ENCODE measurements at places on chromosomes 6 and 20. TPM values are rescaled to one million over a fixed set of nuclear protein-coding genes. Genes with fewer than 3 reads are reported as not detected.
A peak's percentile ranks its signal among the peaks of the same experiment; 100 is the strongest.

DNA sequence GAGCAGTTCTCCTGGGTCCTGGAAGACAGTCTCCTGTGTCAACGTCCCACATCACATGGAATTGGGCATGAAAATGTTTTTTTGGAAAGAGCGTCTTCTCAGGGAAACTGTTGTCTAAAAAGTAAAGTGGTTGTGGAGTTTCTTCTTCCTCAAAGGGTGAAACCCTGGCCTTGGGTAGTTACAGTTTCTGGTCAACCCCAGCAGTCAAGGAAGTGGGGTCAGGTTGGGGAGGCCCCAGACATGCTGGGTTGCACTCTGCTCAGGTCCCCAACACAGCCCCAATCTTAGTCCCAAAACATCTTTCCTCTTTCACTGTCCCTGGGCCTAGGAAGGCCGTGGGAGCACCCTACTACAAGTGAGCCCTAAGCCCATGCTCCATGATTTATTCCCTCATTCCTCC, 996 bp upstream of the NFKBIE start:
- peaks cover 6% of the 10 kb centered on the region for H3K27me3 ChIP-seq
- DNase-seq = no peak
- H3K4me1 ChIP-seq = peaks cover 17% of the 10 kb centered on the region
- no peak overlapping the region for H3K27ac ChIP-seq
- no peak overlapping the region for H3K4me3 ChIP-seq
- no peaks in the 10 kb centered on the region for H3K36me3 ChIP-seq

- no peak for DNase-seq
- no peaks in the 10 kb centered on the region for H3K27me3 ChIP-seq
- no peaks in the 10 kb centered on the region for H3K36me3 ChIP-seq
- H3K27ac ChIP-seq = no peak overlapping the region
- no peaks in the 10 kb centered on the region for H3K4me1 ChIP-seq
- H3K4me3 ChIP-seq = no peak overlapping the region
Measured at GRCh38 chr6:79874531-79875134, 72.7 kb downstream of the ELOVL4 start.

GRCh38 chr20:19976595-19977372, 40.4 kb upstream of the NAA20 start:
- H3K27ac ChIP-seq = peak overlapping the region; percentile 90
- peaks cover 56% of the 10 kb centered on the region for H3K4me1 ChIP-seq
- no peaks in the 10 kb centered on the region for H3K36me3 ChIP-seq
- no peaks in the 10 kb centered on the region for H3K27me3 ChIP-seq
- peak overlapping the region; percentile 69 for H3K4me3 ChIP-seq

DNA sequence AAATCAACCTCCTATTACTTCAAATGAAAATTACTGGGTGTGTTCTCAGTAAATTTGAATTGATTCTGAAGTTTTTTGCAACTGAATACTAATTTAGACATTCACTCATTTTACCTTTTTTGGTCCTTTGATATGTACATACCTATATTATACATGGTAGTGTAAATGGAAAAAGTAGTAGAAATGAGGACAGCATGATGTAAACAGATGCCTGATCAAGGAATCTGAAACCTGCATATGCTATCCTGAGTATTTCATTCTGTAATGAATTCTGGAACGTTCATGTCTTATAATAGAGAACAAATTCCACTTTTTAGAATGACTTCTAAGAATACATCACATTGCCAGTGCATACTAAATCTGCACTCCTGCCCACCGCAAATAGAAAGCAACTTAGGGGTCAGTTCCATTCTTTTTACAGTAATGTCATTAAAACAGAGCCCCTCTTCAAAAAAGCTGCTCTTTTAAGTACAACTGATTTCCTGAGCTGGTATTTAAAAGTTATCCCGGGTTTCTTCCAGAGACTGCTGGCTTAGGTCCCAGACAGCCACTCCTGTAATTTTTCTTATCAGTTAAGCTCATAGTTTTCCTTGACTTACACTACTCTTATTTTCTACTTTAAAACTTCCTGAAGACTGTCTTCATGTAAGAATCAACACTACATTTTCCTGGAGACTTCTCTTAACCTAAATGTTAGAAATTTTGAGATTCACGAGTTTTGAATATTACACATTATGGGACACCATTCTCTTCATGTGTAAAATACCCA, 48.4 kb downstream of the MAP3K7 start:
- H3K4me1 ChIP-seq = no peaks in the 10 kb centered on the region
- H3K27me3 ChIP-seq = no peaks in the 10 kb centered on the region
- no peak for DNase-seq
- no peak overlapping the region for H3K4me3 ChIP-seq
- H3K27ac ChIP-seq = no peak overlapping the region

- no peak overlapping the region for H3K27ac ChIP-seq
- no peaks in the 10 kb centered on the region for H3K36me3 ChIP-seq
- no peak for DNase-seq
- no peak overlapping the region for H3K4me3 ChIP-seq
- H3K4me1 ChIP-seq = peaks cover 7% of the 10 kb centered on the region
Measured at GRCh38 chr6:107110200-107110599, 5.1 kb downstream of the BEND3 start.

DNA sequence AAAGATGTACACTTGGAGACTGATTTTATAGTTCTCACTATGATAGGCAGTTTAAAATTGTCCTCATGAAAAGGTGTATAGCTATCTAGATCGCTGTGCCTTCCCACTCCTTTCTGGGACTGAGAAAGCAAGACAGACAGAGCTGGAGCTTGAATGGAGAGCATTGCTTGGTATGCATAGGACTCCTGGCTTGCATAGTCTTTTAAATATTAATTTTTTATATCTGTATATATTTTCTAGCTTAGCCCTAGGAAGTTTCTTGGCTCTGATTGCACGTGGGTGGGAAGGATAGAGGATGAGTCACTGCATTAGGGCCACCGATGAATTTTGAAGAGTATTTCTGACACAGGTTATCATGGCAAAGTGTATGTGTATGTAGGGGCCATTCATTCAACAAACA, 150.0 kb upstream of the SPACA1 start:
- no peaks in the 10 kb centered on the region for H3K27me3 ChIP-seq
- H3K4me3 ChIP-seq = no peak overlapping the region
- DNase-seq = no peak
- H3K27ac ChIP-seq = no peak overlapping the region
- no peaks in the 10 kb centered on the region for H3K36me3 ChIP-seq

DNA sequence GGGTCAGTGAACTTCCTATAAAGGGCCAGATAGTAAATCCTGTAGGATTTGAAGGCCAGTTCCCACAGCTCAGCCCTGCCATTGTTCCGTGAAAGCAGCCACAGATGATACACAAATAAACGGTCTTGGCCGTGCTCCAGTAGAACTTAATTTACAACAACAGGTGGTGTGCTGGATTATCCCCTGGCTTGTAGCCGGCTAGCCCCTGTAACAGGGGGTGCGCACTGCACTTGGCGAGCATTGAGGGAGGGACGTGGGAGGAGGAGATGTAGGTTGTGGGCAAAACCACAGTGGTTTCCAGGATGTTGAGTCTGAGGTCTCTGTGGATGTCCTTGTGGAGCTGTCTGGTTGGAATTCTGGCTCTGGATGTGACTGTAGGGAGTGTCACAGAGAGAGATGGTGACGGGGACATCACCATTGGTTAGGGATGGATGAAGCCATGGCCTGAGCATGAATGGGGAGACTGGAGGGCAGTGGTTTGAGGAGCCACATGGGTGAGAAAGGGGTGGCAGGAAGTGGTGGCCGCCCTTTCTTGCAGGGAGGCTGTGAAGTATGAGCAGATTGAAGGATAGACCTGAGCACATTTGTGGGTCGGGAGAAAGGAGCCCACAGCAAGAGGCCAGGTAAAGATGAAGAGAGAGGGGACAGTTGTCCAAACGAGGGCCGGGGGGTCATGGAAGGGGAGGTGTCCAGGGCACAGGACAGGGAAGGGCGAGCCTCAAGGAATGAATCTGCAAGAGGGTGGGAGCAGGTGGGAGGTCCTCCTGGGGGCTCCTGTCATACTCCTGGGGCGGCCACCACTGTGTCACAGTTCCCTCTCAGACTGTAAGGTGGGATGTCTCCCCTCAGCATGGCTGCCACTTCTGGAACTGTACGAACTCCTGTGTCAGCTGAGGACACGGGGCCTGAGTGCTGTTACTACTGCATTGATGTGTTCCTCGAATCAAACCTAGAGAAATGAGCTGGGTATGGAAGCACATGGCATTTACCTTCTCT, 53.6 kb downstream of the CDH26 start:
- no peaks in the 10 kb centered on the region for H3K36me3 ChIP-seq
- H3K27ac ChIP-seq = no peak overlapping the region
- no peaks in the 10 kb centered on the region for H3K4me1 ChIP-seq
- no peak for DNase-seq
- H3K4me3 ChIP-seq = no peak overlapping the region

DNA sequence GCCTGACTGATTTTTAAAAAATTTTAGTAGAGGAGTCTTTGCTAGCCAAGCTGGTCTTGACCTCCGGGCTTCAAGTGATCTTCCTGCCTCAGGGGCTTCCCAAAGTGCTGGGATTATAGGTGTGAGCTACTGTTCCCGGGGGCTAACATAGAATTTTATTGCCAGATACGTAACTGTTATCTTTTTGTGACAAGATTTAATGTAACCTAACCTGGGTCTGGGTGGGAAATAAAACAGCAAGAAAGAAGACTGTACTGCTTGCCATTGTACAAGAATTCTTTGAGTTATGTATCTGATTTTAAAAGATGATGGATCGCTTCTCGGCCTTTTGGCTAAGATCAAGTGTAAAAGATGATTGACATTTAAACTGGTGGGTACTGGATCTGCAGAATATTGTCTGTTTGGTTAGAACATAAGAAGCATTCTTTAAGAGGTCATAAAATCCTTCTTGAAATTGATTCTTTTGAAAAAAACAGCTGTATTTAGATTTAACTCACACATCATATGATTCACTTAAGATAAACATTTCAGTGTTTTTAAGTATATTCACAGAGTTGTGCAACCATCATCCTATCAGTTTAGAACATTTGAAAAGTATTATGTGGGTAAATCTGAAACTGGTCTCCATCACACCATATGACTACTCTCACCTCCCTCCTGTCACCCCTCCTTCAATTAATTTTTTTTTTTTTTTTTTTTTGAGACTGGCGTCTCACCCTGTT, 21.6 kb downstream of the TPX2 start:
- no peak overlapping the region for H3K4me3 ChIP-seq
- no peaks in the 10 kb centered on the region for H3K27me3 ChIP-seq
- no peak overlapping the region for H3K27ac ChIP-seq
- no peaks in the 10 kb centered on the region for H3K4me1 ChIP-seq

DNA sequence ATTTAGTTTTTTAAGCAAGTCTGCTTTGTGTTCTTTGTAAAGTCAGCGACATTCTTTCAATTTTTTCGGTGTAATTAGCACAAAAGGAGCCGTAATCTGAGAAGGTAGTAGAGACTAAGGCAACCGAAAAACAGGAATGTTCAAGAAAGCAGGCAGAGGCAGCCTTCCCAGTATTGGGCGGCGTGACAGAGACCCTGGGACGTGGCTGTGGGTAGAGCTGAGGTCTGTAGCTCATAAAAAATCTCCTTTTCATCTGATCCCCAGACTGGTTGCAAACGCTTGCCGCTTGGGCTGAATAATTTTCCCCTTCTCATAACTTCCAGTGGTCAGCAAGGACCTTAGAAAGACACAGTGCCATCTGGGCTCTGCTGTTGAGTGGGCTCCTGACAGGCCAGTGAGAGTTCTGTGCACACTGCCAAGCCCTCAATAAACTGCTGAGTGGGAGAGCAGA, 30.8 kb downstream of the GNAS start:
- DNase-seq = no peak
- H3K4me3 ChIP-seq = no peak overlapping the region
- peak overlapping the region; percentile 42 for H3K27ac ChIP-seq
- H3K36me3 ChIP-seq = no peaks in the 10 kb centered on the region
- H3K27me3 ChIP-seq = no peaks in the 10 kb centered on the region

GRCh38 chr6:78999737-79000136, 78.3 kb downstream of the PHIP start:
- H3K27ac ChIP-seq = no peak overlapping the region
- no peaks in the 10 kb centered on the region for H3K4me1 ChIP-seq
- DNase-seq = no peak
- H3K27me3 ChIP-seq = no peaks in the 10 kb centered on the region

DNA sequence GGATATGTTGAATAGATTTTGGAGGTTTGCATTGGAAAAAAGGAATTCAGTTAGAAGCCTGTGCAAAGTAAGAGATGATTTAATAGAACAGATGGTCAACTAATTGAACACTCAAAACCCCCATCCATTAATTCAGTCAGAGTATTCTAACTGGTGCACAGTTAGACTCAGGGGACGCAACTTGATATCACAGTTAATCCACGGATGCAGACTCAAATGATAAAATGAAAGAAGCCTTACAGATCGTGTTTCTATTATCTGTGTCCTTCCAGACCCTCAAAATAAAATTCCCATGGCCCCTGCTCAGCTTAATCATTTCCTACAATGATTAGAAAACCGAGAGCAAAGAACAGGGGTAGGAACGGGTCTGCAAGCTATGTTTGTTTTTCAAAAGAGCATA, 45.4 kb upstream of the DTNBP1 start:
- no peak overlapping the region for H3K4me3 ChIP-seq
- no peaks in the 10 kb centered on the region for H3K27me3 ChIP-seq
- no peak overlapping the region for H3K27ac ChIP-seq

DNA sequence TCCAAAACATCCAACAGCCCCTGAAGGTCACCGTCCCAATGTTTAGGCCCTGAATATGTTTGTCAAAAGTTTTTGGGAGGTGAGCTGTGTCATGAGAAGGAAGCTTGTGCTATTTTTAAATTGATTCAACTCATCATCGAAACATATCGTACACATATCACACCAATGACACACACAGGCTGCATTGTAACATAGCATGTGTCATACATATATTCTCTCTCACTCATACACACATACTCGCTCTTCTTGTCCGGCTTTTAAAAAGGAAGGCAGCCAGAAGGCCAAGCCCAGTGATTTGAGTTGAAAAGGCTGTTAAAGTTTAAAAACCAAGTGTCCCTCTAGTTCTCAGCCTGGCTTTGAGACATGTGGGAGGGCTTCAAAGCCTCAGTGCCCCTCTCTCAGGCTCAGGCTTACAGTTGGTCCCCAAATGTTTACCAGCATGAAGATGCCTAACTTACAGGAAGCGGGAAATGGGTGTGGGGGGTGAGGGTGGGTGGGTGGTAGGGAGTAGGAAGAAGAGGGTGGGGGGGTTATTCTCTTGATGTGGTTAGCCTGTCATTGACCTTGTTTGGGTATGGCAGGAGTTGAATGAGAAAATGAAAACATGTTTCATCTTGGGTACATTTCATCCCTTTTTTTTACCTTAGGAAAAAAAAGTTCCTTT, 3.3 kb upstream of the PRDM1 start:
- peaks cover 6% of the 10 kb centered on the region for H3K4me1 ChIP-seq
- no peak for DNase-seq
- no peaks in the 10 kb centered on the region for H3K36me3 ChIP-seq
- H3K27ac ChIP-seq = no peak overlapping the region
- no peaks in the 10 kb centered on the region for H3K27me3 ChIP-seq

CALHM5 gene
- total RNA-seq = 3.4 TPM

SLC13A3 gene
- total RNA-seq = not detected

PDE7B gene
- total RNA-seq = 6.0 TPM

MMP24 gene
- total RNA-seq = not detected

SLC4A11 gene
- 1.6 TPM for total RNA-seq

PRDM13 gene
- total RNA-seq = not detected

Data from ascending aorta (tissue), 2 donors.